Pulmonary artery endothelial cell (primary cell): ENCODE measurements at places on chromosomes 11 and 22. TPM values are rescaled to one million over a fixed set of nuclear protein-coding genes. Genes with fewer than 3 reads are reported as not detected.

GRCh38 chr11:80595011-80595410 lies 1154.2 kb upstream of the TENM4 start:
- DNase-seq, result peak; percentile 51

DNA sequence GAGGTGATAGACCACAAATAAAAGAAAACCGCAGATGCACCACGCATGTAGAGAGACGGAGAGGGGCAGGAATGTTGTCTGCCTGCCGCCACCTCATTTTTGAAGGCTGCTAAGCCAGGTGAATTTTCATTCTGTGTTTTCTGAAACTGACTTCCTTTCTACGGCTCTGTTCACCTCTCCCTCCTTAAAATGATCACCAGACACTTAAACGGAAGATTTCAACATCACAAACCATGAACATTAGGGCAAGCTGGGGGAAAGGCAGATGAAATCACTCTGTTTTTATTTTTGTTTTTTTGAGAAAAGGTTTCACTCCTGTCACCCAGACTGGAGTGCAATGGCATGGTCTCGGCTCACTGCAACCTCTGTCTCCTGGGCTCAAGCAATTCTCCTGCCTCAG lies 232.4 kb downstream of the MIAT start:
- DNase-seq, result no peak

DNA sequence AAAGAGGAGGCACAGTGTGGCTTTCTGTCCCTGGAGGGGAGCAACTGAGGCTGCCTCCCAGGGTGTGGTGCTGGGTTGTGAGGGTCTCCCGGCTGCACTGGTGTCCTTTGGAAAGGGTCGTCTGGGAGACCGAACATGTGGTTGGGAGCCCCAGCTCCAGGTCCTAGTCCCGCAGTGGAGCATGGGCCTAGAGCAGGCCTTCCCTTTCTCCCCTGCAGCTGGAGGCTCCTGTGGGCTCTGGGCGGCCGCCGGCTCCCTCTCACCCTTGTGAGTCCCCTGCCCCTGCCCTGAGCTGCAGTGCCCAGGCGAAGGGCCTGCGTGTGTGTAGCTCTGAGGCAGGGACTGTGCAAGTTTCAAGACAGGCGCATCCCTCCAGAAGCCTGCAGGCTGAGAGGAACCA lies 1492.7 kb downstream of the BRD1 start:
- no peak for DNase-seq

- DNase-seq, result no peak
These were observed 430 bp downstream of the CDC42EP1 start for GRCh38 chr22:37560608-37561211.

ELMOD1 gene
- total RNA-seq, result 0.53 and 0.63 TPM in 2 replicates

OR51B2 gene
- total RNA-seq, result not detected in 2 replicates
